ENCODE measurements at places on chromosomes 3 and 15.

DNA sequence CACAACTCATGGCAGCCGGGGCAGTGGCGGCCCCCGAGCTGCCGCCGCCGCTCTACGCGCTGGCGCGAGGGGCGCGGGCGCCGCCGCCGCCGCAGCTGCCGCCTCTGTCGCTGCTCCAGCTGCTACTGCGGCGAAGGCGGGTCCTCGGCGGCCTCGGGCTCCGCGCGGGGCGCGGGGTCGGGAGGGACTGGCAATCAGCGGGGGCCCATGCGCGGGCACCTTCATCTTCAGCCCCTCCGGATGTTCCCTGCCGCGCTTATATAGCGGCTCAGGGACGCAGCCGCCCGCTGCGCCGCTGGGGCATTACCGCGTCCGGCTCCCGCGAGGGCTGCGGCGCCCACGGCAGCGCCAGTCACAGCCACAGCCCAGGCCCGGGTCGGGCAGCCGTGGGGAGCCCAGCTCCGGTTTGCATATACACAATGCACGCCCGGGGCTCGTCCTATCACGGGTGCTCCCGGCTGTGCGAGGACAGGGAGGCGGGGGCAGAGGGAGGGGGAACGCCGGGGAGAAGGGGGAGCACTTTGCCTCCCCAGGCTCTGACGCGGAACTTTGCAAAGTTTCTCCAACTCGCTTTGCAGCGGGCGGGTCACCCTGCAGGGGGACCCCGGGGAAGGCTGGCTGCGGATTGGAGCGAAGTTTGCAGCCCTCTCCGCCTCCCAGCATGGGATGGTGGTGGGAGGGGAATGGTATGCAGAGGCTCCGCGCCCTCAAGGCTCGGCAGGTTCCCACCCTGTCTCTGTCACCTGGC lies at the start of gene VGLL3:
Gene VGLL3 (minus strand): TSS at position 416 of the 748 bp plus-strand sequence. CDS start 406 bp downstream, at position 10.
- DNase-seq = peak; percentile 84

GRCh38 chr15:65081758-65082157 lies 5.2 kb downstream of the KBTBD13 start:
- no peak for DNase-seq

DNA sequence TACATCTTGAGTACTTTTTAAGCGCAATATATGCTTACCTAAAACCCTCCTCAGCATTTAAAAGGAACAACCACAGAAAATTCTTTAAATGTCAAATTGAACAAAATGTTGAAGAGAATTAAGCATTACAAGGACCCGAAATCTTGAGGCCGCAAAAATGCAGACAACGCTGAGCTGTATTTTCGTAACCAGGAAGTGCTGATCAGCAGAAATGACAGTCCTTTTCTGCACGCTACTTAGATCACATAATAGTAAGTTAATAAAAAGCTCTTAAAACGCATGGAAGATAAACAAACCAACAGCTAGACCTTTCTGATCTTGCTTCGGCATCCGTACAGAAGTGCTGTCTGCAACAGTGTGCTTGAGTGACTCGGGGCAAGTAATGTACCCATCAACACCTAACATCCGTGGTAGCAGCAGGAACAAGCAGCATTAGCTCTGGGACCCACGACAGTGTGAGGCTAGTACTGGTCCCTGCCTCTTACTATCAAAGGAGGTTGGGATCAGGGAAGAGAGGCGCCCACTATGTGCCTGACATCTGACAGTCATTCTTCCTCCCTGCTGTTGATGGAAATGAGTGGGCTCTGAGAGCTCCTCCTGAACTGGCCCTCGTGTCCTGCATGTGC lies 1.8 kb upstream of the SSUH2 start:
- DNase-seq = no peak

DNA sequence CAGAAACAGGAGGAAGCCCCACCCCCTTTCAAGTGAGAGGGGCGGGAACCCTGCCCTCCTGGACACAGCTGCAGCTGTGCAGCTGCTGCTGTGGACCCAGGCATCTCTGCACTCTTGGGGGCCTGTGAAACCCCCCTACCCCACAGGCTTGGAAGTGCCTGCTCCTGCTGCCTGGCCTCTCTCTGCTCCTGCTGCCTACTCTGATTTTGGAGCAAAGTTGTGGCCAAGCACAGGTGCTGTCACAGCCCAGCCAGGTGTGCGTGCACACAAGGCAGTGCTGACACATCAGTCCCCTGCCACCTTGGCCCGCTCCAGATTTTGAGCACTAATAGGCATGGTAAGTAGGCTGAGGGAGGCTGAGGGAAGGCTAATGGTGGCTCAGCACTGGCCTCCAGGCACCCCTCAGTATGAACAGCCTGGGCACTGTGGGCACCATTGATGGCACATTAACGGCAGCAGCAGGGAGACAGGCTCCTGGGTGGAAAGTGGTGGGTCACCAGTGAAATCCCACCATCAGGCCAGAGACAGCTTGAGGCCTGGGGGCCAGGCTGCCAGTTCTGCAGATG lies 890.9 kb downstream of the GBE1 start:
- DNase-seq = no peak

- no peak for DNase-seq
Measured at GRCh38 chr3:169234618-169235017, 428.9 kb downstream of the MECOM start.

DNA sequence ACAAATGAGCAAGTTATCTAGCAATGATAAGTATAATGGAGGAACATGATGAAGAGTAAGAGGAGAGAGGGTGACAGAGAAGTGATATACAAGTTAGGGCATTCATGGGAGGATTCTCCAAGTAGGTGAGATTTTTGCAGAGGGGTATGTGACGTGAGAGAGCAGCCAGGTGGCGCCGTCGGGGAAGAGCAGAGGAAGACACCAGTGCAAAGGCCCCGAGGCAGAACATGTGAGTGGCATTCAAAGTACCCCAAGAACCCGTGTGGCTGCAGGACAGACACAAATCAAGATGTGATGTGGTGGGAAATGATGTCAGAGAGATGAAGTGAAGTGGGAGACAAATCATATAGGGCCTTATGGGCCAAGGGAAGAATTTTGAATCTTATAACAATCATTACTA lies 81.8 kb upstream of the GRM7 start:
- no peak for DNase-seq

GRCh38 chr3:16506451-16506850 lies 7.0 kb downstream of the RFTN1 start:
- DNase-seq = no peak

DNA sequence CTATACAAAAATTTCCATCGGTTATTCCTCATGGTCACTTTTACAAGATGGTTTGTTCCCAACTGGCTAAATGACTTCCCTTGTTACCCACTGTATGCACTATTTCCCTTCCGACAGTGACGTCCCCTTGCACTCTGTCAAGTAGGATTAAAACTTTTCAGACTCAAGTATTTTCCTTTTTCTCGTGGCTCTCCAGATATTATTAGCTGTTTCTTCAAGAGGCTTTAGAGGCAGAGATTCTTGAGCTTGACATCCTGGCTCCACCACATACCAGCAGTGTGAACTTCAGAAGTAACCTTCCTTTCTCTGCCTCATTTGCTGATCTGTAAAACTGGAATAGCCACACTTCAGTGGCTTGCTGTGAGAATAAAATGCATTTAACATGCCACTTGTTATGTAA lies 14.0 kb downstream of the CSNK1G1 start:
- no peak for DNase-seq

DNA sequence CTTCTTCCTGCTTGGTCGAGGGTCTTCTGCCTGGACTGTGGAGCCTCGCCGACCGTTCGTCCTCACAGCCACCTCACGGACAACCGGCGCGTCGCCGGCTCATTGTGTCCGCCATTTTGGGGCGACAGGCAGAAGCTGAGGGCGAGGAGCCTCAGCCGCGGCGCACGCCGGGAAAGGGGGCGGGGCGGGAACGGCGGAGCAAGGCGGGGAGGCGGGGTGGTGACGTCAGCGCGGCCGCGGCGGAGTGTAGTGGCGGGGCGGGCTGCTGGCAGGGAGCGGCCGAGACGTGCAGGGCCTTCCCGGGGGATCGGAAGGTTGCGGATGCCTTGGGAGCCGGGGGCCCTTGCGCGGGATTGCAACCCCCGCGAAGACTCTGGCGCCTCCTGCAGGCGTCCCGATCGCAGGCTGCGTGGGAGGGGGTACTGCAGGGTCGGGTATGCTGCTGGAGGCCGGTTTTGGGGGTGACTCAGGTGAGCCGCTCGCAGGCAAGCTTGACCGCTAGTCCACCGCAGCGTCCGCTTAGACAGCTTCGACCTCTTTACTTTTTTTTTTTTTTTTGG lies at the start of gene WDR82:
Gene WDR82 (minus strand): TSS at position 140 of the 560 bp plus-strand sequence. CDS start 288 bp downstream, outside the sequence.
- DNase-seq = peak; percentile 83

DNA sequence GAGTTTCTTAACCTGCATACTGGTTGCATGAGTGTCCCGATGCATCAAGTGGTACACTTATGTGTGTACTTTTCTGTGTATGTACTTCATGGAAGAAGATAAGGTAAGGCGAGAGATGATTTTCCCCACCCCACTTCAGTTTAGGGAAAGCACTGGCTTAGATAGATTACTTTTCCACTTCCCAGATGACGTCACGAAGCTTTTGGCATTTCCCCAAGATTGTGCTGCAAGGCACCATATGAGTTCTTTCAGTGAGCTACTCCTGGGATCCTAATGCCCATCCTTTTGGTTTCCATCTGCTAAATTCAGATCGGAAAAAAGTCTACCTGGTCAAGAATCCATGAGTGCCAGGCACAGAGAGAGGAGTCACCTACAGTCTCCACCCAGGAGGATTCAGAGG lies 4.5 kb downstream of the IL17RB start:
- no peak for DNase-seq

DNA sequence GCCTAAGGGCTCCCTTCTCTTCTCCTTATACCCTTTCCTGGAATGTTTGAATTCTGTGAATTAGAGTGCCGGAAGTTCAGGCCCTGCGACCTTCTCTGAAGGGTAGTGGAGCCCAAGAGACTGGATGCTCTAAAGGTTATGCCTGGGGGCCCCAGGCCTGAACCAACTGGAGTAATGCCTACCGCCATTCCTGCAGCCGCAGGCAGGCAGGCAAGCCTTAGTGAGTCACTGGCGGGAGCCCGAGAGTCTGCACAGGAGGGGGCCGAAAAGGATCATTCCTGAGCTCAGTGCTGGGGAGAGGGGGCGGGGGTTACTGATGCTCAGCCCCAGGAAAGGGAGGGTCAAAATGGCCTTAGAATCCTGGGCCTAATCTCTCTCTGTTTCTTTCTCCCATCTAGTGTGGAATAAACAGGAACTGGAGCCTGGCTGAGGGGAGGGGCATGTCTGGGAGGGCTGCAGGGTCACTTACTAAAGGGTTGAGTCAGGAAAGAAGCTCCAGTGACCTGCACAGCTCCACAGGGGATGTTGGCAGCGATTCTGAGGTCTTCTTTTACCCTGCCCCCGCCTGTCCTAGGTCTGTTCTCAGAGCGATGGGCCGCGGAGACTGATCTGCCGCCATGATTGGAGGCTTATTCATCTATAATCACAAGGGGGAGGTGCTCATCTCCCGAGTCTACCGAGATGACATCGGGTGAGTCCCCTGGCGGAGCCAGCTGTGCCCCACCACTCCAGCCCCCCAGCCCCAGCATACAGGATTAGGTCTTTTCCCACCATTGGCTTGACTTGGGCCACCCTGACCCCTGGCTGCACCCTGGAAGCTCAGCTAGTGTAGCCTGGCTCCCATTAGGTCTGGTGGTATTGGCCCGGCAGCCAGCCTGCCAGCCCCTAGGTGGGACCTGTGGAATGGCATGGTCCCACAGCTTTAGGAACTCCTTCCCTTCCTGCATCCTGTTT lies 2.0 kb downstream of the AP2M1 start:
- DNase-seq = peak; percentile 87

DNA sequence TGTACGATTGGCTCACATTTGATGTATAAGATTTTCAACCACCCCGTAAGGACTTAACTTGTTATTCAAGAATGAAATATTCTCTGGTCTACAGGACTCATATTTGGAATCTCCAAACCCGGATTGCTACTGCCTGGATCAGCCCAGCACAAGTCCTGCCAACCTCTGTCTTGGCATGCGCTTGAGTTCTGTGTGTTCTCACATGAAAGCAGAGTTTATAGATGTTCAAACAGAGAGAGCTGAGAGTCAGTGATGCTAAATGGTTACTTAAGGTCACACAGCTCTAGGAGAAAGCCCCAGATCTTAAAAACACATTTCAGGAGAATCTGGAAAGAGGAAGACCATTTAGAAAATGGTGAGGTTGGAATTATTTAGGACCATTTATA lies 268.0 kb upstream of the TBL1XR1 start:
- DNase-seq = no peak

GRCh38 chr3:182487143-182487542 lies 306.2 kb upstream of the ATP11B start:
- no peak for DNase-seq

DNA sequence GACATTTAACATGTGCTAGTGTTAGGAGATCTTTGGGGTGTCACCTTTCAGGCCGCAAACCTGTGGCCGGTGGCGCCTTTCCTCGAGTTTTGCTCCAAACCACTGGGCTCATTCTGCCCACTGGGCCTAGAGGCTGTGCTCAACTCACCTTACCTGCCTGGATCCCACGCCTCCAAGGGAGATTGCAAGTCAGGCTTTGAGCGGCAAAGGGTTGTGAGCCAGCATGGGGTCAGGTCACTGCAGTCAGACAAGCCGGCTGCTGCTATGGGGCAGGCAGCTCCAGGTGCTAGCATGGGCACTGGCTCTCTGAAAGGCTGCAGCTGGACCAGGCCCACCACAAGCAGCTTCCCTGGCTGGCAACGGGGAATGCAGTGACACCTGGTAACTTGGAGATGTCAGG lies 265.5 kb downstream of the ZBBX start:
- DNase-seq = no peak

- no peak for DNase-seq
Measured at GRCh38 chr15:82647835-82648256, 683 bp upstream of the CPEB1 start.

GRCh38 chr3:111737047-111737705 lies 121.9 kb upstream of the PHLDB2 start:
- no peak for DNase-seq

- peak; percentile 93 for DNase-seq
Measured at GRCh38 chr3:195210266-195210973, 60.5 kb downstream of the XXYLT1 start.

- DNase-seq = no peak
Measured at GRCh38 chr15:101679806-101680205, 27.6 kb upstream of the TM2D3 start.

DNA sequence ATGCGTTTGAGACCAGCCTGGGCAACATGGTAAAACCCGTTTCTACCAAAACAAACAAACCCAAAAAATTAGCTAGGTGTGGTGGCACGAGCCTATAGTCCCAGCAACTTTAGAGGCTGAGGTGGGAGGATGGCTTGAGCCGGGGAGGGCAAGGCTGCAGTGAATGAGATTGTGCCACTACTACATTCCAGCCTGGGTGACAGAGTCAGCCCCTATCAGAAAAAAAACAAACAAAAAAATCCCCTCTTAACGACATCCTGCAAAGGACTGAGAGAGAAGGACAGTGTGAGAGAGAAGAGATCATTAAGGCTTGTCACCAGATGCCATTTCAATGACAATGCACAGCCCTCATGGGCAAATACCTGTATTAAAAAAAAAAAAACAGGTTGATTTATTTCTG lies 266.7 kb upstream of the ATP10A start:
- DNase-seq = no peak
